ENCODE measurements at places on chromosomes 5 and 9. TPM values are rescaled to one million over a fixed set of nuclear protein-coding genes. Genes with fewer than 3 reads are reported as not detected.

- no peak for DNase-seq
Observed at GRCh38 chr9:81759680-81760215, 70.4 kb upstream of the TLE1 start.

GRCh38 chr9:16753256-16753655 is 117.2 kb downstream of the BNC2 start:
- DNase-seq: no peak

DNA sequence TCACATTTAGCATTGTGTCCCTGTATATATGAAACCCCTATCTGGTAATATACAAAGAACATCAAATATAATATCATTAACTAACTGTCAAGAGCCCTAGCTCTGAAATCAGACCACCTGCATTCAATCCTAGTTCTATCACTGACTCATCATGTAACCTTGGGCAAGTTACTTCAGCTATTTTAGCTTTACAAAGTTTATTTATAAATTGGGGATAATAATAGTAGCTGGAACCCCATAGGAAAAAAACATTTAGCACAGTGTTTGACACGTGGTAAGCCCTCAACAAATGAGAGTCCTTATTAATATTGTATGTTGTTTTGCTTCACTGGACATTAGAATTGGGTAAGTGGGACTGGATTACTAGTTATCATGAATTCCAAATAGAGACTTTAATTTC is 157.5 kb downstream of the EBF1 start:
- no peak for DNase-seq

DNA sequence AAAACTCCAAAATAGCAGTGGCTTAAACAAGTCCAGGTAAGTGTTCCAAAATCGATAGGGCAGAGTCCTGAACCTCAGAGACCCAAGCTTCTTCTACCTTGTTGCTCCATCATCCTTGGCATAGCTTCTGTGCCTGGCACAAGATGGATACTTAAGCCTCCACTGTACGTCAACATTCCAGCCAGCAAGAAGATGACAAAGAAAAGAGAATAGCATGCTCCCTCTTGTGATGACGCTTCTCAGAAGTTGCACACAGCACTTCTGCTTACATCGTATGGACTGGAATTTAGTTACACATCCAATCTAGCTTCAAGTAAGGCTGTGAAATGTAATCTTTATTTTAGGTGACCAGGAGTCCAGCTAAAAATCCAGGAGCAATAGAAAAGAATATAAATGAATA is 227.4 kb downstream of the ESM1 start:
- DNase-seq: no peak

GRCh38 chr5:67004730-67005350 is 191.8 kb downstream of the CD180 start:
- no peak for DNase-seq

- DNase-seq: no peak
Observed at GRCh38 chr9:135991771-135992170, 30.6 kb upstream of the UBAC1 start.

DNA sequence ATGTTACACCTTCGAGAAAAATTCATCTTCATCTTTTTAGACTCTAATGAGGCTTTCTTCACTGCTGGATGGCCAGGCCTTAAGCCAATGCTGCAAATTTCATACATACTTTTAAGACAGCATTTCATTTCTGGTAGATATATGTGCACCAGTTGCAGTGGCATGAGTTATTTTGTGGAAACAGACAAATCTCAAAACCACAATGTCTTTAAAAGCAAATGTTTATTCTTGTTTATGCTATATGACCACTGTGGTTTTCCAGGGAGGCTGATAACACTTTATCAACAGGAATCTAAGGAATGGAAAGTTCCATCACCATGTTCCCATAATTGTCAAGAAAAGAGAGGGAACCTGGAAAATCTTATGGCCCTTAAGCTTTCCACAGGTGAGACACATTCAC is 27.7 kb downstream of the CDH9 start:
- DNase-seq: no peak

GRCh38 chr5:176822793-176823481 is 12.6 kb downstream of the UNC5A start:
- peak; percentile 31 for DNase-seq

DNA sequence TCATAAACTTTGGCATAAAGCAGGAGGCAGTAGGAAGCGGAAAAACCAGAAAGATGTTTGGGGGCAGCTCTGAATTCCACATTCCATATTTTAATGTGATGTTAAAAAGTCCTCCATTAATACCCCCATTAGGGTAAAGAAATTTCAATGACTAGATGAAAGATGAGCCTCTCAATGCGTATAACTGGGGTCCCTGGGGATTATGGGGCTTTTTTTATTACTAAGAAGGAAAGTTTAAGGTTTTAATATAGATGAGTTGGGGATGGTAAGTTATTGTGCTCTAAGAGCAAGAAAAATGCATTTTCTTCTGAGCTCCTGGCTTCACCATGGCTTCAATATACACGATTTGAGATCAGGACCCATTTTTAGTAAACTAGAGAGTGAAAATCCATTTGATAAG is 321.9 kb downstream of the CDK5RAP2 start:
- no peak for DNase-seq

GRCh38 chr9:113370806-113371325 is 5.9 kb downstream of the HDHD3 start:
- no peak for DNase-seq

GRCh38 chr9:110291921-110292557 is 35.7 kb upstream of the TXN start:
- DNase-seq: no peak

DNA sequence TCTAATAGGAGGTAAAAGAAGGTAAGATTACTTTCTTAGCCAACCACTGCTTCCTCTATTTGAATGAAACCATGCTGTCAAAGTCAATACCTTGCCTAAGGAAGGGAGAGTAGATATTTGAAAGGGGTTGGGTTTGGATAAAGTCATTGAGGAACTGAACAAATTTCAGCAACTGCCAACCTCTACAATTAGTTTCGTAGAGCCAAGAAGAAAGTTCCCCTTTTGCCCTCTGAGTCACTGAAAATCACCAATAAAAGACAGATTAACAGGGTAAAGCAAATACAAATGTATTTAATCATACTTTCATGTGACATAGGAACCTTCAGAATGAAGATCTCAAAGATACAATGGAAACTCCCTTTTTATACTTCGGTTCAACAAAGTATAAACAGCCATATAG is 615.7 kb downstream of the GABRG2 start:
- DNase-seq: no peak

- DNase-seq: no peak
Observed at GRCh38 chr9:81344366-81344765, 345.0 kb downstream of the TLE1 start.

GRCh38 chr5:142506046-142506445 is 179.8 kb downstream of the FGF1 start:
- no peak for DNase-seq

DNA sequence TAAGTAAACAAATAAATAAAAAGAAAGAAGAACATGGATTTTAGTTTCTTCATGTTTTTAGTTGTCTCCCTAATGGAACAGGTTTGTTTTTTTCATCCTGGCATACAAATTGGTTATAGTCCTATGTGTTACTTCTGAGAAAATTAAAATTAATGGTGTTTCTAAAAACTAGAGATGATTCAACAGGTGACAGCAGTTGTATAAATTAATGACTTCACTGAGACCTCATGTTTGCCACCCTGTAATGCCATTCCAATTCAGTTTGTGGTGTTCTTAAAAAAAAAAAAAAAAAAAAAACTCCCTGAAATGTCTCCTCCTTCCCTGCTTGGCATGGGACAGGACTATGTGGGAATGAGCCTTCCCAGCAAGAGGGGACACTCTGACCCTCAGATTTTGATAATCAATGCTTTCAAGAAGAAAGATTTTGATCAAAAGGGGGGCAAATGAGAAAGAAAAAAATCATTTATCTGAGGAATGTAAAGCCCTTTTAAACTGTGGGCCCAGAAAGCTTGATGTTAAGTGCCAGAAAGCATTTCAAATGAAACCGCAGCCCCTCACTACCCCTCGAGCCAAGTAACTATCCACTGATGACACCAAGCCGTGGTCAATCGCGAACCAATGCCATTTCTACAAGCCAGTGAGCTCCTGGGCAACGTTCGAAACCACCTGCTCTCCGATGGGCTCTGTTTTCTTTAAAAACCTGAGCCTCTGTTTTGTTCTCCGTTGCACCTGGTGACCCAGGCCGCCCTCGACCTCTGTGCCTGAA is 941 bp downstream of the EXD3 start:
- DNase-seq: no peak

- no peak for DNase-seq
Observed at GRCh38 chr5:153704110-153704509, 213.6 kb downstream of the GRIA1 start.

- DNase-seq: no peak
Observed at GRCh38 chr5:10743526-10743925, 17.5 kb downstream of the DAP start.

GRCh38 chr9:137690930-137691645 is 72.3 kb downstream of the EHMT1 start:
- no peak for DNase-seq

- DNase-seq: no peak
Observed at GRCh38 chr5:135276151-135276550, 122.9 kb downstream of the MACROH2A1 start.

GRCh38 chr9:113589890-113590289 is 126.4 kb downstream of the RGS3 start:
- no peak for DNase-seq

DNA sequence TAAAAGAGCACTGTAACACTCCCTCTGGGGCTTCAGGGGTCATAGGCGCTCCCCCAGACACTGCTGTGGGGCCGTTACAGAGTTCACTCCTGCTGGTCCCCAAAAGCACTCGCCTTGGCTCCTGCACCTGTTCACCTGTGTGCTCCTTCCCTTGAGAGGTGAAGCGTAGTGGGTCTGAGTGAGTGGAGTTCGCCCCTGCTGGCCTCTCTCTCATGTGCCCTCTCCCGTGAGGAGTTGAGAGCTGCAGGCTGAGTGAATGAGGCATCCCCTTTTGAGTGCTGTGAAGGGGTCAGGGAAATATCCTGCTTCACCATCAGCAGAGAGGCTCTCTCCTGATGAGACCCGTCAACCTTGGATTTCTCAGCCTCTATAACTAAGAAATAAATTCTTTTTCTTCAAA is 134.6 kb upstream of the TUT7 start:
- no peak for DNase-seq

DNA sequence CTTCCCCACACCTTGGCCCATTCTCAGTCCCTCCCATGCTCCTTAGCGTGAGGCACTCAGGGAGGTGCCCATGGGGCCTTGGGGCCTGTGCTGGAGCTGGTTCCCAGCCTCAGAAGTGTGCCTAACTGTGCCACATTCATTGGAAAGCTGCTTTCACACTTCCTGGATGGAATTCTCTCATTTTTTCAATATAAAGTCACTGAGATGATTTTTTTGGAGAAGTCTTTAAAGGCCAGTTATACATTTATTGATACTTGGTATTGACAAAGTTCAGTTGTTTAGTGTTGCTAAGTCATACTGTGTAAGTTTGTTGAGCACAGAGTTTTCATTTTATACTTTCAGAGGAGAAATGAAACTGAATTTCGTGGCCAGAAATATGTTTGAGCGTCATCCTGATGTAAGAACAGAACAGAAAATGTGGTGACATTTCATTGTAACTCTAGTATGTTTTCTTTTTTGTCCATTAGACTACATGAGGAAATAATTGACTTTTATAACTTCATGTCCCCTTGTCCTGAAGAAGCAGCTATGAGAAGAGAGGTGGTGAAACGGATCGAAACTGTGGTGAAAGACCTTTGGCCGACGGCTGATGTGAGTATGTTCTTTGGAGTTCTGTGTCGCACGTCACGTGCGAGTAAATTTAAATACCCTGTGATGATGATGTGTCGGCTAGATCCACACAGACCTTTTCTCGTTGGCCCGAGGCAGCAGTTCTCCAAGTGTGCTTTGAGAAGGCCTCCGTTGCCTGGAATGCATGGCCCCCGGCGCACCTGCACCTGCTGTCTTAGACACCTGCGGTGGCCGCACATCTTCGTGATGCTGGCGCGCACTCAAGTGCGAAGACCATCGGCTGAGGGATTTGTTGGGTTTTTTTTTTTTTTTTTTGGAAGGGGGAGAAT is 24.1 kb downstream of the TENT4A start:
- peak; percentile 53 for DNase-seq

DNA sequence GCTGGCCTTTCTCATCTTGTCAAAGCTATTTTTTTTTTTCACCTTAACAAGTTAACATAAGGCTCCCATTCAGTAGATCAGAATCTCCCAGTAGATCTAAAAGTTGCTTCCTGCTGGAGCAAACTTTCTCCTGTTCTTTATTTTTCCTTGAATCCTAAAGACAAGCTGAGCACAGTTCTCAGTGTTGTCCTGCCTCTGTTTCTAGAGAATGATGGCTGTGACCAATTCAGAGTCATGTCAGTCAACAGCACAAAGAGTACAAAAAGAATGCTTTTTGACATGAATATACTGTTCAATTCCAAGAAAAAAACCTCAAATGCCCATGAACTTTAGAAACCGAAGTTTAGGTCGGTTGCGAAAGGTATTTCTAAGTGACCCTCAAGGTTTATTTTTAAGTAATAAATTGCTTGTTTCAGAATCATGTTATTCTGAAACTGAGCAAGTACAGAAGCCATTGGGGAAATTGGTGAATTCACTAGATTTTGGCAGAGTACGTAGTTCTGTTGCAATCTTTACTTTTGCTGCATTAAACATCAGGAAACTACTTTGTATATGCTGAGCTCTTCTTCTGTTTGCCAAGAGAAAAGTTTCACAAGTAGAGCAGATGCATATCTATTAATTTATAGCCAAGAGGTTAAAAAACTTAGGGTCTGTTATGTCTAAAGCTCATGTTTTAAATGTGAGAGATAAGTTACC is 161.7 kb upstream of the RPS23 start:
- DNase-seq: no peak

DNA sequence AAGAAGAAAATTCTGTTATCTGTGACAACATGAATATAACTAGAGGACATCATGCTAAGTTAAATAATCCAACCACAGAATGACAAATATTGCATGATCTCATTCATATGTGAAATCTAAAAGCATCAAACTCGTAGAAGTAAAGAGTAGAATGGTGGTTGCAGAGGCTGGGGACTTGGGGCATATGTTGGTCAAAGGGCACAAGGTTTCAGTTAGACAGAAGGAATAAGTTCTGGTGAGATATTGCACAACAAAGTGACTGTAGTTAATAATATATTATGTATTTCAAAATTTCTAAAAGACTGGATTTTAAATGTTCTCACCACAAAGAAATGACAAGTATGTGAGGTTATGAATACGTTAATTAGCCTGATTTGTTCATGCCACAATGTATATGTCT is 24.8 kb downstream of the GRIA1 start:
- no peak for DNase-seq

DNA sequence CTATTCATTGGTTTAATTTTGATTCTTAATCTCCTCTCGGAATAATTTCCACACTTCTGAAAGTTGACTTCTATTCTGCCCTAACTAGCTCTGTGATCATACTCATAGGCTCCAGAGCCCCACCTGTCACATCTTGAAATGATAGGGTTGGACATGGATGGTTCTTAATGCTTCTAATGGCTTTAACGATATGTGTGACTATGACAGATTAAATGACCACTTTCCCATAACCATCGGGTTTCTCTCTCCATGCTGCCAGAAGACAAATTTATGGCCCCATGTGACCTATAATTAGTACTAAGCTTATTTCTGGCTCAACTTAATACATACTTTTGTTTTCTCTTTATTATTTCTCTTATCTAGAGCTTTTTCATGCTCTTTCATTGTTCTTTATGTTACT is 251.1 kb upstream of the TUT7 start:
- no peak for DNase-seq

MYOZ3 gene
- total RNA-seq: 30.1 TPM

CDC20B gene
- total RNA-seq: not detected

MAMDC2 gene
- 1.9 TPM for total RNA-seq

FOXD4L4 gene
- not detected for total RNA-seq

ARID3C gene
- not detected for total RNA-seq

MTX3 gene
- 11.7 TPM for total RNA-seq

SLC36A3 gene
- not detected for total RNA-seq

PTGR1 gene
- total RNA-seq: 32.2 TPM

NIPSNAP3A gene
- total RNA-seq: 7.8 TPM

GABRA1 gene
- not detected for total RNA-seq

All from psoas muscle (tissue), 8 donors.